ENCODE measurements at places on chromosomes 4 and X.
A peak's percentile ranks its signal among the peaks of the same experiment; 100 is the strongest.

DNA sequence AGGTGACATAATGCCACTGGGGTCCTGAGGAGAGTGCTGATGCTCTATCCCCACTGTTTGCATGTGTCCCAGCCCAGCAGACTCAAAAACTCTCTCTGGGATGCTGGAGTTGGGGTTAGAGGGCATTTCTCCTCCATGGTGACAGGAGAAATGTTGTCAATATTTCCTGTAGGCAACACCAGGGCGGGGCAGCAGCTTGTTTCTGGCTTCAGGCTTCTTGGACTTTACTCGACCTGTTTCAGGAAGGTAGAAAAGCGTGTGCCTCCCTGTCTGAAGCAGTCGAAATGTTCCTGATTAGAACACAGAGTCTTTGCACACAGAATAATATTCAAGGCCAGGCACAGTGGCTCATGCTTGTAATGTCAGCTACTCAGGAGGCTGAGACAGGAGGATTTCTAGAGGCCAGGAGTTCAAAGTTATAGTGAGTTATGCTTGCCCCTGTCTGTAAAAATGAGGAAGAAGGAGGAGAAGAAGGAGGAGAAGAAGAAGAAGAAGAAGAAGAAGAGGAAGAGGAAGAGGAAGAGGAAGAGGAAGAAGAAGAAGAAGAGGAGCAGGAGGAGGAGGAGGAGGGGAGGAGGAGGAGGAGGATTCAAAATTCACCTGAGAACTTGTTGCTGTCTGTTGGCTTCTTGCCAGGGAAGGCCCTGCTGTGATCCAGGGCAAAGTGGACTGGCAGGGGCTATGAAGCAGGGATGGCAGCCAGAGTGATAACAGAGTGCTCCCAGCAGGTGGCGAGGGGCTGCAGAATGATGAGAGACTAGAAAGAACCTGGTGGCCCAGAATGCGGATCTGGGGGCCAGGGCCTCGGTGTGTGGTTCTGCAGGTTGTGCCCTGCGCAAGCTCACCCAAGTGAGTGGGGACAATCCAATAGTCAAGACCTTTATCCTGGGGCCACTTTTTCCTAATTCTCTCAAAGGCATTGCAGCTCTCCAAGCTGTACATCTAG, 82.9 kb downstream of the RTL5 start:
- no peak for DNase-seq

DNA sequence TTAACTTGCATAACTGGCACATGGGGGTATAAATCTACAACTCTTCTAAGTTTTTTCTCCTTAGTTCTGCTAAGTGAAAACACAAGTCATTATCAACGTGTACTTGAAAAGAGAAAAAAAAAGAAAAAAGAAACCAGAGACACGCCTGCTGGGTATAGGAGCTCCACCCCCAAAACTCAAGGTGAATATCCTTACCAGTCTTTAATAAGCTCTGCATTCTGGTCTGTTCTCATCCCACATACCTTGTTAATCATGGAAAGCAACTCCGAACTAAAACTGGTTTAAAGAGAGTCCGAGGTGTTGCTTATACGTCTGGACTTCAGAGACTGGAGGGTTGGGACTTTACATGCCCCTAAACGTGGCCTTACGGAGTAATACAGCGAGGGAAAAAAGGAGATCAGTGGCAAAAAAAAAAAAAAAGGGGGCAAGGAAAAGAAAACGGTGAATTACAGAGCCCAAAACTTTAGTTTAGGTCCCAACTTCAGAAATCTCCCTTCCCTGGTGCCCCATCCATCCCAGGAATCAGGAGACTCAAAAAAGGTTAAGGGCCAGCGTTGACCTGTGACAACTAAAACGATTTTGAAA, 1.0 kb downstream of the PGRMC2 start:
- no peak for DNase-seq

- DNase-seq = no peak
These were observed 53.1 kb upstream of the GIMD1 start for GRCh38 chr4:106421441-106422296.

GRCh38 chrX:155880586-155881157, 473 bp upstream of the VAMP7 start:
- DNase-seq = no peak

- no peak for DNase-seq
These were observed 143.6 kb downstream of the RCHY1 start for GRCh38 chr4:75370576-75370975.

GRCh38 chr4:47831026-47831679, 6.7 kb downstream of the CORIN start:
- peak; percentile 16 for DNase-seq

GRCh38 chr4:110610620-110610939, 12.3 kb downstream of the PITX2 start:
- DNase-seq = no peak

GRCh38 chr4:107721436-107722100, 1.5 kb upstream of the PAPSS1 start:
- peak; percentile 46 for DNase-seq

- no peak for DNase-seq
These were observed 27.5 kb upstream of the PLS3 start for GRCh38 chrX:115533485-115533884.

DNA sequence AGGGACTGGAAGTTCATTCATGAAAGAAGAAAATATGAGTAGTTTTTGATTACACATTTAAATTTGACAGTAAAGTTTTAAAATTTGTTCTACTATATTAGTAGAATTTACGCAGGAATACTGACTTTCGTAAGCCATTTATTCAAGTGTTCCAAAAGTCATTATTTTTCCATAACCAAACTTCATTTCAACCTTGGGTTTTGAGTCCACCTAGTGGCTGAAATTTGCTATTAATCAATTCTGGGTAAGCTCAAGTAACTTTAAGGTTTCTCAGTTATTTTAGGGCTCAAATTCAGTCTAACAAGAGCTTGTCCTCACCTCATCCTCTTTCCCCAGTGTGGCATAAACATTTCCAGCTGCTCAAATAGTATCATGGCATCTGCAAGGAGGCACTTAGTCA, 175.4 kb downstream of the SH3BGRL start:
- no peak for DNase-seq

GRCh38 chr4:77579406-77580076, 26.1 kb upstream of the CXCL13 start:
- DNase-seq = no peak

- DNase-seq = no peak
These were observed 30.0 kb downstream of the MND1 start for GRCh38 chr4:153374442-153374841.

- DNase-seq = no peak
These were observed 112.5 kb downstream of the ANAPC10 start for GRCh38 chr4:144985531-144985930.

- no peak for DNase-seq
These were observed 84.2 kb downstream of the TASL start for GRCh38 chrX:30493348-30493747.

DNA sequence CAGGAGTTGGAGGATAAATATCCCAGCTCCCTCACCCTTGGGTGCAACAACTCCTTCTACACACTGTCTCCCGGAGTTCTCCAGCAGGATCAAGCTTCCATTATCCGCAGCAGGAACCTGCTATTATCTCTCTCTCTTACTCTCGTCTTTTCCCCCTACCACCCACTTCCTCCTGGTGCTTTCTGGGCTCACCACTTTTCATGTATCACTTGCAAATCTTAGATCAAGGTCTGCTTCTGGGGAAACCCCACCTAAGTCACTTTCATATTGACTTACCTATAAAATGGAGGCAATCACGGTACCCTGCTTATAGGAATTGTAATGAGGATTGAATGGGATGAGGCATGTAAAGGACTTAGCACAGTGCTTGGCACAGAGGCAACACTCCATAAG, 589.5 kb downstream of the BCOR start:
- no peak for DNase-seq

GRCh38 chr4:91914176-91914804, 389.5 kb upstream of the GRID2 start:
- DNase-seq = no peak

- DNase-seq = peak; percentile 5
These were observed 1.0 kb downstream of the GABRA4 start for GRCh38 chr4:46992338-46992737.

DNA sequence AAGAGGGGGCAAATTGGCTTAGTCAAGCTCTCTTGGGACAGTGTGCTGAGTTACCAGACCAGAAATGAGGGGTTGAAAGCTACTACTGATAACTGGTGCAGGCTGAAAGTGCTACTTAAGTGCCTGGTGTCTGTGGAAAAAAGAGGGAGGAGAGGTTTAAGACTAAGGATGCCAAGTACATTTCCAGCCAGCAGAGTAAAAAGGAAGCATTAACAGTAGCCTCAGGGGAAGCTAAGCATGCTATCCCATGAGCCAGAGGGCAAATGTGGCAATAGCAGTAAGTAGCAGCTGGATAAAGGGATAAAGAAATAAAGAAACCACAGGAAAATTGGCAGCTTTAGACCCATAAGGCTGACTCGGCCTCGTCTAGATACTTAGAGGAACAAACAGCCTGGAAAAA, 196.3 kb upstream of the MAB21L2 start:
- no peak for DNase-seq

GRCh38 chr4:116397291-116397690, 688.1 kb downstream of the TRAM1L1 start:
- DNase-seq = no peak

GRCh38 chrX:133958997-133959688, 26.3 kb downstream of the GPC3 start:
- DNase-seq = no peak

- DNase-seq = no peak
These were observed 280.8 kb upstream of the NOCT start for GRCh38 chr4:138734746-138735145.

GRCh38 chr4:36133658-36134057, 110.7 kb downstream of the ARAP2 start:
- DNase-seq = no peak
